Chondrocyte (in vitro differentiated cells): ENCODE measurements at places on chromosomes 3 and 15.

DNA sequence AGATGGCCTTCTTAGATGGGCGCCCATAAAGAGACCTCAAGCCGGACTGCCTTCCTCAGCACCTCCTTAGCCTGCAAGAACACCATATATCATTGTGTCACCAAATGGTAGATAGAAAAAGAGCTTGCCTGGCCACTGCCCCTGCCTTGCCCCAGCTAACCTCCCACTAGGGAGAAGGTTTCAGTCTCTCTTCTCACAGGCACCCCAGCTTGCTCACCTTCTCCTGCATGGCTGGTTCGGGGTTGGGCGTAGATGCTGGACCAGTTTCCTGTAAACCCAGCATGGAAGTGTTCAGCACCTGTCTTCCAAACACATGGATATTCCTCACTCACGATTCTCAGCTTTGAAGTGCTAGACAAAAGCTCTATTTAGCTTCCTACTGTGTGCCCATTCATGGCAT lies 3.3 kb upstream of the SLC22A14 start:
- DNase-seq: no peak

DNA sequence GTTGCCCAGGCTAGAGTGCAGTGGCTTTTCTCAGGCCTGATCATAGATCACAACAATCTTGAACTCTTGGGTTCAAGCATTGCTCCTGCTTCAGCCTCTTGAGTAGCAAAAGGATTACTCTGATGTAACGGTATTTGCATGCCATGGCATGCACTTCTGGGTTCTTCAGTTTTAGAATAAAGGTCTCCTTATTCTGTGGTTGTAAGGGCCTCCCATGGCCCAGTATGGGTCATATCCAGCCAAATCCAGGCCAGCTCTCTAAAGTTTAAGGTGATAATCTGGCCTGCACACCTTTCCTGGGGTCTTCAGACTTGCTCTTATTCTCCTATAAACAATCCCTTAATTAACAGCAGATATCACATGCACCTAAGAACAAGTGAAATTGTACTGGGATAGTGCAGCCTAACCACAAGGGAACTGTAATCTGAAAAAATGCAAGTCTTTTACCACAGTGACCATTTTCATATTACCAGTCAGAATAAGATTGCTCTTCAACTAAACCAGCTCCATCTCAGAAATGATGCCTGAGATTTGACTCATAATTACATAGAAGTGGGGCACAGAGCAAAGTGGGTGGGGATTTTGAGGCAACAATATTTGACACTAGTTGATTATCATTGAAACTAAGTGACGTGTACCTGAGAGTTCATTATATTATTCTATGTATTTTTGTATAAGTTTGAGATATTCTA lies 25.4 kb downstream of the COMMD2 start:
- DNase-seq: no peak

DNA sequence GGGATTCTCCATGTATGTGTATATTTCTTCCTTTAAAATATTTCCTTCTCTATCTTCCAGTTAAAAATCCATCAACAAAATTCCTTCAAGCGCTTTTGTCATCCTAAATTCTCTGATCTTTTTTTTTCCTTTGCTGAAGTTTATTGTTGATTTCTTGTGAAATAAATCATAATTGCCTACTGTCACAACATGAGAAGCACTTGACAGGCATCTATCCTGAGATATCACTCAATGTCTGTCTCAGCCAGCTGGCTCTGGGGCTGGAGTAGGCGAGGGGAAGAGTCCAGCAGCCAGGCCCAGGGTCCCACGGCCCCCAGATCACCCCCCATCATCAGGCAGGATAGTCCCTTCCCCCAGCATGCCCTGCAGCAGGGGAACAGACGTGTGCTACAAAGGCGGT lies 109.0 kb upstream of the TLE3 start:
- no peak for DNase-seq

- no peak for DNase-seq
These were observed 199.9 kb upstream of the RBMS3 start for GRCh38 chr3:29080967-29081366.

DNA sequence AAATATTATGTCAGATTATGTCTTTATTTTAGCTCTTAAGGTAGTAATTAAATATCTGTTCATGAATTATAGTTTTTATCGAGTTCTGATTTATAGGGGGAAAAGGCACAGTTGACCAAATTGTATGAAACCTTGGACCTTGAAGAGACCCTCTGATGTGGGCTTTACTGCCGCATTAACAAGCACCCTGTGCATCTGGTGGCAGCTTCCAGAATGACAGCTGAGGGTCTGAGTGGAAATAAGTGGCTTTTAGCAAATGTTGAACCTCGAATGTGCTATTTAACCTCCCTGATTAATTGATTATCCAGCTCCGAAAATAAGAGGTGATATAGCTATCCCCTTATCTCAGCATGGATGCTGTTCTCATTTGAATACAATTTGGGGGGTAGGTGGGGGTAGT lies 87.0 kb downstream of the TMEM108 start:
- DNase-seq: no peak

DNA sequence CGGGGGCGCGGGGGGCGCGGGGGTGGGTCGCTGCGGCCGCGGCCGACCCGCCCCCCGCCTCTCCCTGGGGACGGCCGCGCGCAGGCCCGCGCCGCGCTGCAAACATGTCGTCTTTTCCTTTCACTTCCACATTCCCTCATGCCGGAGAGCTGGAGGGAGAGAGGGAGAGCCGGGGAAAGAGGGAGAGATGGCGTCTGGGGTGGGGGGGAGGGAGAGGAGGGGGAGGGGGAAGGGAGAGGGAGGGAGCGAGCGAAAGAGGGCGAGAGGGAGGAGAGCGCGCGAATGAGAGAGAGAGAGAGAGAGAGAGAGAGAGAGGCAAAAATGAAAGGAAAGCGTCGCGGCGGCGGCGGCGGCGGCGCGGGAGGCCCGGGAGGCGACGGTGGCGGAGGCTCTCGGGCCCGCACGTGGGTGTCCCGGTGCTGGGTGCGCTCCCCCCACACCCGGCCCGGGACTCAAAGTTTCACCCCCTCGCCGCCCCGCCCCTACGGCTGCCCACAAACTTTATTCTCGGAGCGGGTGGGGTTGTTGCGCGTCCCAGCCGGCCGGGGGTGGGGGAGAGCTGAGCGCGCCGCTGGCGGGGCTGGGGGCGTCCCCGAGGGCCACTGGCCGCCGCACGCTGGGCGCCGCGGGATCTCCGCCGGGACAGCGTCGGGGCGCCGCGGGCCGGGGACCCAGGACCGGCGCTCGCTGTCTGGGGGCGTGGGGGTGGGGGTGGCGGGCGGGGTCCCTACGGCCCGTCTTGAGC lies 731 bp downstream of the ZNF710 start:
- DNase-seq: no peak
